Prostate gland (tissue), 2 donors: ENCODE measurements at places on chromosomes 2 and 18. TPM values are rescaled to one million over a fixed set of nuclear protein-coding genes. Genes with fewer than 3 reads are reported as not detected.

Gene CCDC102B
- total RNA-seq, result 16.5 TPM

Gene DPYSL5
- 1.2 TPM for total RNA-seq

Gene COL4A4
- 6.1 TPM for total RNA-seq

Gene COBLL1
- 52.1 TPM for total RNA-seq

Gene TTR
- total RNA-seq, result 0.50 TPM

Gene EFHD1
- total RNA-seq, result 33.1 TPM

Gene CAPN14
- total RNA-seq, result 0.27 TPM

Gene PRKAG3
- total RNA-seq, result not detected

Gene AP1S3
- 2.7 TPM for total RNA-seq

Gene SLC4A3
- total RNA-seq, result 7.6 TPM

Gene UGT1A5
- not detected for total RNA-seq

Gene CD302
- 40.4 TPM for total RNA-seq

Gene CDH20
- total RNA-seq, result 0.68 TPM

Gene LCT
- total RNA-seq, result 0.57 TPM

Gene EGR4
- total RNA-seq, result not detected

Gene ITGB6
- total RNA-seq, result 12.3 TPM

Gene UGT1A8
- not detected for total RNA-seq

Gene NPC1
- 32.0 TPM for total RNA-seq

Gene PKP4
- 49.0 TPM for total RNA-seq

Gene KIF5C
- total RNA-seq, result 123 TPM

Gene IL1F10
- total RNA-seq, result not detected

Gene CFC1
- total RNA-seq, result 10.5 TPM

Gene SLC9A2
- 7.3 TPM for total RNA-seq

Gene KCNK3
- 14.5 TPM for total RNA-seq

Gene TSPYL6
- total RNA-seq, result not detected

Gene B3GNT7
- 7.4 TPM for total RNA-seq

Gene IL1R2
- 11.4 TPM for total RNA-seq

Gene PLB1
- 7.4 TPM for total RNA-seq

Gene NGEF
- total RNA-seq, result 19.0 TPM

Gene TMEM131
- total RNA-seq, result 40.6 TPM

Gene CYBRD1
- total RNA-seq, result 130 TPM

Gene MROH2A
- 2.3 TPM for total RNA-seq

Gene PXDN
- total RNA-seq, result 40.8 TPM

Gene PHLPP1
- 44.1 TPM for total RNA-seq

Gene KCNF1
- total RNA-seq, result 1.0 TPM
